ENCODE measurements at places on chromosomes 4 and X. TPM values are rescaled to one million over a fixed set of nuclear protein-coding genes. Genes with fewer than 3 reads are reported as not detected.

- no peak for DNase-seq
Observed at GRCh38 chr4:52096048-52096447, 44.9 kb downstream of the SPATA18 start.

GRCh38 chr4:3136454-3136853, 62.0 kb downstream of the HTT start:
- no peak for DNase-seq

GRCh38 chr4:12459126-12459525, 1025.0 kb downstream of the RAB28 start:
- no peak for DNase-seq

- DNase-seq = no peak
Observed at GRCh38 chr4:150515135-150515534, 66.8 kb upstream of the MAB21L2 start.

Gene CSN1S1
- total RNA-seq = 3.4 TPM
